ENCODE measurements at places on chromosomes 7 and 10.

DNA sequence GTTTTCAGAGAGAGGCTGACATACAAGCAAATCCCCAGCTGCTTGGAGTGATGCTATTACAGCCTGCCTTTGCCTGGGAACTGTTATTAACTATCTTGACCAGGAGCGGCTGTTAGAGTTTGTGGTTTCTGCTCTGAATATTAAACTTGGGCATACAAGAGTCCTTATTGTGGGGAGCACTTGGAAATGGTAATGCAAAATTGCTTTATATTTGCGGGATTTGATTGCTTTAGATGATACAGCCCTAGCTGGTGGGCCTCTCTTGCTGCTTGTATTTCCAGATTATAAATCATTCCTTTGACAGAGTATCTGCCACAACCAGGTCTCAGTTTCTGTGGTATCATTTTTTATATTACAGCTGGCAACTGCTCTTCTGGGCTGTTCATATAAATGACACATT, 101.9 kb upstream of the FAM204A start:
- DNase-seq, result no peak

DNA sequence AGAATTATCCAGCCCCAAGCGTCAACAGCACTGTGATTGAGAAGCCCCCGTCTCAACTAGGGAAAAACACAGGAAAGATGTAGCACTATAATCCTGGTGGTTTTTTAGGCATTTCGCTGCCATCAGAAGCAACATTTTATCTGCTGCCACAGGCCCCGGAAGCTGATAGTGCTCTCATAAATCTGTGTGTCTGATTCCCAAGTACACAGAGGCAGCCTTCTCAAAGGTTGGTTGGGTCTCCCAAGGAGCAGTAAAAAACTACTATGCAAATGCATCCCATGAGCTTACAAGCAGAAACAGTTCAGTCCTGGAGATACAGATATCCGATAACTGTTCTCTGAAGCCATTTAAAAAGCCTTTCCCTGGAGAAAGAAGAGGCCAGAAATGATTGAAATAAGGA, 45.8 kb upstream of the LYZL1 start:
- DNase-seq, result no peak

DNA sequence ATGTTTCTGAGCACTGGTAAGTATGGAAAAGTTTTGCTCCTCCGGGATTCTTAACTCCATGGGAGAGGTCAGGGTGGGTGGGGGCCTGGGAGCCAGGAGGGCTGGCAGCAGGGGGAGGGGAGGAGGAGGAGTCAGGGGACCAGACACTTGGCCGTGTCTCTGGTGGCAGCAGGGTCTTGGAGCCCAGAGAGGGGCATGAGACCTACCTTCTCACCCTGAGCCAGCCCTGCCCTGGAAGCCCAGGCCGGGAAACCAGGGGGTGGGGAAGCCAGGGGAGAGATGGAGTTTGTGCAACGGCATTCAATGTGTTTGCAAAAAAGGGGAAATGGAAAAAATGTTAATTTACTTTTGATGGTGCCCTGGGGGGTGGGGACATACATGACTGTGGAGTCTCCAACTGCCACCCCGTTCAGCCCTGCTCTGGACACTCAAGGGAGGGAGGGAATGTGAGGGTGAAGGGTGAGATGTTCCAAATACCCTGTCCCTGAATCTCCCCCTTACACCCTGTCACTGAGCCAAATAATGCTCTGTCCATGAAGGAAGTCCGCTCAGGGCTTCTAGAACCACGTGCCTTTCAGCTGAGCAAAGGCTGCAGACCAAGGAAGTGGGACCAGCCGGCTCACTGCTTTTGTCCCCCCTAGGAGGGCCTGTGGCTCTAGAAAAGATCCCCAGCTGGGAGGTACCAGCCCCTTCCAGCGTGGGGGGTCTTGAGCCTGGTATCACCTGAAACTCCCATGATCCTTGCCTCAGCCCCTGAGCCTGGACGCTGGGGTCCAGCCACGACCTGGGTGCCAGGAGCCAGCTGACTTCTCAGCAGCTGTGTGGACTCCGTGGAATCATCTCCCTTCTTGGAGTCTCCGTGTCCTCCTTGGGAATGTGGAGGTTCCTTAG, 48.3 kb downstream of the TMEM270 start:
- DNase-seq, result no peak

DNA sequence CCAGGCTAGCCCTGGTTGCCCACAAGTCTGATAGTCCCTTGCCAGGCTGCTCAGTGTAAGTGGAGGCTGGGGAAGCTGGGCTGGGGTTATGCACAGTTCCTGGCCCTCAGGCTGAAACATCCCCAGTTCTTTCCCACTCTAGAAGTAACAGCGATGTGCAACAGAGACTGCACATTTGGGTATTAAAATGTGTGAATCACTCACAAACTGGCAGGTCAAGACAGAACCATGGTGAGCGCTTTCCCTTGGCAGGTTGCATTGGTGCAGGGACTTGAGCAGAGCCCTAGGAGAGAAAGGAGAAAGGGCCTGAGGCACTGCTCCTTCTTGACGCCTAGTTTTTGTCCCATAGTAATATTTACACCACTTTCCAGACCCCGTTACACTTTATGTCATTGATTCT, 56.1 kb upstream of the SLC35B4 start:
- no peak for DNase-seq

GRCh38 chr7:81957517-81957916, 187.7 kb upstream of the HGF start:
- DNase-seq, result no peak
